Lower lobe of right lung (tissue), 2 donors: ENCODE measurements at places on chromosomes 16 and 17. TPM values are rescaled to one million over a fixed set of nuclear protein-coding genes. Genes with fewer than 3 reads are reported as not detected.
A peak's percentile ranks its signal among the peaks of the same experiment; 100 is the strongest.

DNA sequence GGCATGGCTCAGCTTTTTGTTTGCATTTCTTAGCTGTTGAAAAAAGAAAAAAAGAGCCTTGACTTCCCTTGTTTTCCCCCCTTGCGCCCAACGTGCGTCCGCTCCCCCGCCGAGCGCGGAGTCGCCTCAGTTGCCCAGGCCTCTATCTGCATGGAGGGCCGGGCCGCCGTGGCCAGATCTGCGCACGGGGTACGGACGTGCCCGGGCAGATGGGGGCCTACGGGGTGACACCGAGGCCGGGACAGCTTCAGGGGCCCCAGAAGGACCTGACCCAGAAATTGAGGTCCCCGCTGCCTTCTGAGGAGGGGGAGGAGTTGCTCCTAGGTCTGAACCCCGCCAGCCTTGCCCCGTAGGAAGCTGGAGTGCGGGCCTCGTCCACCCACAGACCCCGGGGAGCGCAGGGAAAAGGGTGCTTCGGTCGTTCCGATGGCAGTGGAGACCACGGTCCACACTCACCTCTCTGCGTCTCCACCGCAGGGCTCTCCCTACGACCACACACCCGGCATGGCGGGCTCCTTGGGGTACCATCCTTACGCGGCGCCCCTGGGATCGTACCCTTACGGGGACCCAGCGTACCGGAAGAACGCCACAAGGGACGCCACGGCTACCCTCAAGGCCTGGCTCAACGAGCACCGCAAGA, 1.5 kb downstream of the IRX5 start:
- peak overlapping the region; percentile 68 for H3K4me3 ChIP-seq
- no peaks in the 10 kb centered on the region for H3K36me3 ChIP-seq
- peak; percentile 50 for DNase-seq
- peak overlapping the region; percentile 82 for H3K27ac ChIP-seq

DNA sequence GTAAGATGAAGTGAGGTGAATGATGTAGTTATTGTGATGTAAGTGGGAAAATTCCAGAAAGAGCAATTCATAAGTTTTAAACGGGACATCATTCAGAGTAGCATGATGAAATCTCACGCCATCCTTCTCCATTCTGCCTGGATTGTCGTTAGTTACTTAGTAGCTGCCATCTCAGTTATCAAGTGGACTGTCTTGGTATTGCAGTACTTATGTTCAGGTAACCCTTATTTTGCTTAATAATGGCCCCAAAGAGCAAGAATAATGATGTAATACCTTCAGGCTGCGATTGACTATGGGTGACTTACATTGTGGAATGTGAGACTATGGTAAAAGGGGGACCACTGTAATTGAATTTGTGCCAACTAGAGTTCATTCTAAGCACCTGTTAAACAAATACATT, 234.1 kb upstream of the TOM1L1 start:
- no peaks in the 10 kb centered on the region for H3K27me3 ChIP-seq
- no peak for DNase-seq
- H3K27ac ChIP-seq = no peak overlapping the region
- no peaks in the 10 kb centered on the region for H3K36me3 ChIP-seq
- H3K4me3 ChIP-seq = no peak overlapping the region
- no peaks in the 10 kb centered on the region for H3K4me1 ChIP-seq

DNA sequence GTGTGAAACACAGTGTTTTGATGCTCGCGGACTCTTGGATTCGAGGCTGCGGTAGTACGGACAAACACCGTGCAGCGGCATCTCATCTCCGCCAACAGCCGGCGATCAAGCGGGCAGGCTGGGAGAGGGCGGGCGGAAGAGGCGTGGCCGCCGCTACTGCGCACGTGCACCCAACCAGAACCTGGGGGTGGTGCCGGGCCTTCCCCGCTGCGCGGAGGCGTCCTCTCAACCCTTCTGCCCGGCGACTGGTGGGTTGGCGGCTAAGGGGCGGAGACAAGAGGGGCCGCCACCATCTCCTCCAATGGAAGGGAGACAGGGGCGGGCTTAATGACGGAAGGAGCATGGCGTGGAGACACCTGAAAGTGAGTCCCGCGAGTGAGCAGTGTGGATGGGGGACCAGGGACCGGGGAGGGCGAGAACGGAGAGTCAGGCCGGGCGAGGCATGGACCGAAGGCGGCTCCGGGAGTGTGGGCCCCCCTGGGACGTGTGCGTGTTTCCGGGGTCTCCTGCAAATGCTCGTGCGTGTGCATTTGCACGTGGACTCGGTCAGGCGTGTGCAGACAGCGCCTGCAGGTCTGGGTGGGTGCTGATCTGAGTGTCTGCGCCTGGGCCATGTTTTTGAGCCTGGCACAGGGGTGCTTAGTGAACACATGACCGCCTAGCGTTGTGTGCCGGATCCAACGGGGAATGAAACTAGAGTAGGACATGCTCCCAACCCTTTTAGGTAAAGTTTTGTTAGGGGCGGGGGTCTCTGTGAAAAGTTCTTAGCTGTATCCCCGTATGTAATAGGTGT, at the start of gene DHODH:
DHODH (plus strand) TSS at position 321 of the 793 bp plus-strand sequence; CDS start at position 342, 21 bp downstream.
- peaks cover 5% of the 10 kb centered on the region for H3K36me3 ChIP-seq
- peaks cover 13% of the 10 kb centered on the region for H3K4me1 ChIP-seq
- peak; percentile 99 for DNase-seq
- H3K27me3 ChIP-seq = no peaks in the 10 kb centered on the region
- peak within 1 kb of the TSS; percentile 55 for H3K27ac ChIP-seq

Gene NEUROD2
- not detected for total RNA-seq

GRCh38 chr17:8572764-8573163, 57.8 kb downstream of the MYH10 start:
- no peak for DNase-seq
- H3K4me1 ChIP-seq = no peaks in the 10 kb centered on the region
- H3K27me3 ChIP-seq = no peaks in the 10 kb centered on the region
- H3K4me3 ChIP-seq = no peak overlapping the region
- no peak overlapping the region for H3K27ac ChIP-seq

- no peaks in the 10 kb centered on the region for H3K36me3 ChIP-seq
- no peaks in the 10 kb centered on the region for H3K27me3 ChIP-seq
- DNase-seq = no peak
- H3K4me3 ChIP-seq = no peak overlapping the region
- peaks cover 4% of the 10 kb centered on the region for H3K4me1 ChIP-seq
- no peak overlapping the region for H3K27ac ChIP-seq
Observed at GRCh38 chr16:28546626-28547025, 7.1 kb upstream of the SGF29 start.

GRCh38 chr16:51762081-51762996, 611.3 kb upstream of the SALL1 start:
- no peaks in the 10 kb centered on the region for H3K36me3 ChIP-seq
- no peak overlapping the region for H3K4me3 ChIP-seq
- no peak overlapping the region for H3K27ac ChIP-seq
- H3K27me3 ChIP-seq = no peaks in the 10 kb centered on the region
- peak; percentile 78 for DNase-seq

DNA sequence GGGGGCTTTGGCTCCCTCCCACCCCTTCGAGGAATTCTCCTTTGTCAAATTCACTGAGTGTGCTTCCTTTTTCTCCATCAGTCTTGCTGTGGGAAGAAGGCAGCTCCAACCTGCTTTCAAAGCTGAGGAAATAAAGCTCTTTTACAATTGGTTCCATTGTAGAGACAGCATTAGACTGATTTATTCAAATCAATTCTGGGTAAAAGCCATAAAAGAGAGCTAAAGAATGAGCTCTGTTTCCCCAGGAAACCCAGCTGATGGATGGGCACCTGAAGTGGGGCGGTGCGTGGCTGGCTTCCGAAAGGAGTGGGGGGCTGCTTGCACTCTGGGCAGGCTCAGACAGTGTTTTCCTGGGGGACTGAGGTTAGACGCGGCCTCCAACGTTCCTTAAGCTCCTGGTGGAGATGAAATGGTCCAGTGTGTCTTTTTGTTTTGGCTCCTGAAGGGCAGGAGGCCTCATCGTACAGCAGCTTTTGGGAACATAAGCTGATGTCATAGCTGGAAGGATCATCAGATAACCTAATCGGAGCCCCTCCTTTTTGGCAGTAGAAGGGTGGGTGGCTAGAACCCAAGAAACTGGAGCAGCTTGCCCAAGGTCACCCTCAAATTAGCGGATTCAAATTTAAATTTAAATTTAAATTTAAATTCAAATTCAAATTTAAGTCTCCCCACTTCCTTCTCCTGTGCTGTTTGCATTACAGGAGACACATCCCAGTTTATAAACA, 128.5 kb upstream of the EEF2KMT start:
- H3K36me3 ChIP-seq = no peaks in the 10 kb centered on the region
- H3K4me1 ChIP-seq = no peaks in the 10 kb centered on the region
- H3K4me3 ChIP-seq = no peak overlapping the region

Gene GINS2
- 1.1 TPM for total RNA-seq

DNA sequence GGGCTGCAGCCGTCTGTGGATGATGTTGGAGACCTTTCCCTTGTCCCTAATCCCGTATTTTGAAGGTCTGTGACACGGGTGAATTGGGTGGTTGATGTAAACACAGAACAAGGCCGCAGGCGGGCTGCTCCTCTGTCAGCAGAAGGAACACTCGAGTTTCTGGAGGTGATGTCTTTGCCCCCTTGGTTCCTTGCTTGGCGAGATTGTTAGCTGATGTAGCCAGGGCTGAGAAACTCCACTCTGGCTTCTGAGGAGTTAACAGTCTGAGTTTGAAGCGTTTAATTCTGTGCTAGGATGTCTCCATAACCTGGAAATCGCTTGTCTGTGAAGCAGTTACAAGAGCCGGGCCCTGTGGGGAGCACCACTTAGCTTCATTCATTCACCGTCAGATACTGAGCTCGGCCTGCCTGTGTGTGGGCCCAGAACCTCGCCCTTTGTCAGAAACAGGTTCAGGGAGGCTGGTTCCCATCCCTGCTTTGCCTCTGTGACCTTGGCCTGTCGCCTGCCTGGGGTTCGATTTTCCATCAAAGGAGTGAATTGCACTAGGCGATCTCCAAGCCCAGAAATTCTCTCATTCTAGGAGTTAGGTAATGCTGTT, 1.3 kb downstream of the MAPK8IP3 start:
- DNase-seq = no peak
- peaks cover 27% of the 10 kb centered on the region for H3K4me1 ChIP-seq
- H3K27me3 ChIP-seq = no peaks in the 10 kb centered on the region
- peak overlapping the region; percentile 99 for H3K4me3 ChIP-seq
- peaks cover 12% of the 10 kb centered on the region for H3K36me3 ChIP-seq
- peak overlapping the region; percentile 97 for H3K27ac ChIP-seq

Gene TMIGD1
- total RNA-seq = not detected

- no peaks in the 10 kb centered on the region for H3K27me3 ChIP-seq
- no peaks in the 10 kb centered on the region for H3K36me3 ChIP-seq
- H3K4me3 ChIP-seq = no peak overlapping the region
- no peak overlapping the region for H3K27ac ChIP-seq
- H3K4me1 ChIP-seq = no peaks in the 10 kb centered on the region
Observed at GRCh38 chr16:30142672-30143346, 19.8 kb upstream of the MAPK3 start.

GRCh38 chr17:48728232-48729231, at the start of gene HOXB13:
TSS of gene HOXB13 (minus strand) at chr17:48728750. CDS start at chr17:48728593, 157 bp downstream.
- peaks cover 98% of the 10 kb centered on the region for H3K27me3 ChIP-seq
- H3K36me3 ChIP-seq = no peaks in the 10 kb centered on the region
- DNase-seq = no peak
- peaks cover 26% of the 10 kb centered on the region for H3K4me1 ChIP-seq
- H3K4me3 ChIP-seq = peak within 1 kb of the TSS; percentile 24

DNA sequence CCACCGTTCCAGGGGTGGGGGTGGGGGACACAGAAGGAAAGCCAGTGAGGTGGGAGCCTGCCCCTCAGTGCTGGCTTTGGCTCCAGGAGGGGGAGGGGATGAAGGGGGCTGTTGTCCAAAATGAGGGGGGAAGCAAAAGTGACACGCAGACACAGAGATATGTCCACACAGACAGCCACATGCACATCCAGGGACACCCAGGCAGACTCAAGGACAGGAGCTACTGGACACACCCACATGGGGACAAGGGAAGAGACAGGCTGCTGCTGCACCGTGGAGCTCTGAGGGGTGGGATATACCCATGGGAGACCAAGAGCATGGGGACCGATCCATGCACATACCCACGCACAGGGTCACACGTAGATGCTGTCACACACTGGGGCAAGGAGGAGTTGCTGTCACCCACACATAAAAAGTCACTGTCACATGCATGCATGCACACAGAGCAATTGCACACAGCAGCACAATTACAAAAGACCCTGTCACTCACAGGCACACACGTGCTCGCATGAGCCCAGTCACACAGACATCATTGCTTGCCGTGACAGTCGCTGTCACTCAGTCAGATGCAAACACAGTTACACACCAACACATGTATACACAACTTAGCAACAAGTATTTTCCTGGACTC, 1.3 kb downstream of the THRA start:
- peak overlapping the region; percentile 97 for H3K27ac ChIP-seq
- no peaks in the 10 kb centered on the region for H3K27me3 ChIP-seq
- peak overlapping the region; percentile 100 for H3K4me3 ChIP-seq
- H3K36me3 ChIP-seq = no peaks in the 10 kb centered on the region

GRCh38 chr17:22221344-22221743, 529.0 kb downstream of the KCNJ18 start:
- no peak overlapping the region for H3K4me3 ChIP-seq
- no peak for DNase-seq
- no peaks in the 10 kb centered on the region for H3K4me1 ChIP-seq

GRCh38 chr17:80979547-80980378, 11.9 kb upstream of the CHMP6 start:
- H3K4me1 ChIP-seq = peaks cover 9% of the 10 kb centered on the region
- H3K4me3 ChIP-seq = no peak overlapping the region
- peaks cover 20% of the 10 kb centered on the region for H3K27me3 ChIP-seq
- no peaks in the 10 kb centered on the region for H3K36me3 ChIP-seq

GRCh38 chr16:89491974-89492687, 1.8 kb upstream of the ANKRD11 start:
- peaks cover 34% of the 10 kb centered on the region for H3K4me1 ChIP-seq
- peak overlapping the region; percentile 97 for H3K27ac ChIP-seq

DNA sequence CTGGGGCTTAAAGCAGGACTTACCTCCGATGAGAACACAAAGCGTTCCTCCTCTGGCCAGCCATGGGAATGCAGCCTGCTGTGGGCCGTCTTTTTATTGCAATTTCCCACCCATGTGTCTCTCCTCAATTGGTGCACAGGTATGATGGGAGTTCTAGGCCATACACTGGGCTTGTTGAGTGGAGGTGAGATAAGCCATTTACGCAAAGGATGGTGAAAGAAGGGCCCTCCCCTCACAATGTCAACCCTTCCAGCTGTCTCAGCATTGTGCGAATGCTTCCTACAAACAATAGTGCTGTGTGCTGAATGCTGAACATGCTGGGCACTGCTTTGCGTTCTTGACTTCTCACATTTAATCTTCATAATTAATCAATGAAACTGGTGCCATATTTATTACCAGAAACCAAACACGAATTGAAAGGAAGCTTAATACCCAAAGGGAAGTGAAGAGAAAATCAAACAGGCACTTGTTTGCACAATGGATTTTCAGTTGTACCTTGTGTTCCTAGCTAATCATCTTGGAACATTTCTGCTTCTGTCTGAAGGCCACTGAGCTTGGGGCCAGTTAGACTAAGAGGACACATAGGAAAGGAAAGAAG, at the start of gene GP2:
GP2 (minus strand) TSS at position 70 of the 598 bp plus-strand sequence. CDS start 1,082 bp downstream, outside the sequence.
- no peaks in the 10 kb centered on the region for H3K27me3 ChIP-seq
- no peaks in the 10 kb centered on the region for H3K4me1 ChIP-seq
- no peak within 1 kb of the TSS for H3K4me3 ChIP-seq
- H3K36me3 ChIP-seq = no peaks in the 10 kb centered on the region
